ENCODE measurements at places on chromosomes 3 and 15. TPM values are rescaled to one million over a fixed set of nuclear protein-coding genes. Genes with fewer than 3 reads are reported as not detected.

The SV2B gene
- total RNA-seq: 1.9 TPM

The LMAN1L gene
- total RNA-seq: not detected

GRCh38 chr3:12473511-12473910, 10.8 kb upstream of the TSEN2 start:
- DNase-seq: no peak
- no peak overlapping the region for H3K4me3 ChIP-seq
- H3K36me3 ChIP-seq: no peaks in the 10 kb centered on the region
- H3K27me3 ChIP-seq: no peaks in the 10 kb centered on the region

GRCh38 chr3:175670557-175670956, 811.4 kb downstream of the NAALADL2 start:
- no peak overlapping the region for H3K4me3 ChIP-seq
- no peaks in the 10 kb centered on the region for H3K4me1 ChIP-seq
- no peaks in the 10 kb centered on the region for H3K27me3 ChIP-seq
- no peak for DNase-seq

GRCh38 chr3:13268961-13269441, 151.1 kb downstream of the NUP210 start:
- H3K27me3 ChIP-seq: no peaks in the 10 kb centered on the region
- DNase-seq: no peak
- no peaks in the 10 kb centered on the region for H3K36me3 ChIP-seq

DNA sequence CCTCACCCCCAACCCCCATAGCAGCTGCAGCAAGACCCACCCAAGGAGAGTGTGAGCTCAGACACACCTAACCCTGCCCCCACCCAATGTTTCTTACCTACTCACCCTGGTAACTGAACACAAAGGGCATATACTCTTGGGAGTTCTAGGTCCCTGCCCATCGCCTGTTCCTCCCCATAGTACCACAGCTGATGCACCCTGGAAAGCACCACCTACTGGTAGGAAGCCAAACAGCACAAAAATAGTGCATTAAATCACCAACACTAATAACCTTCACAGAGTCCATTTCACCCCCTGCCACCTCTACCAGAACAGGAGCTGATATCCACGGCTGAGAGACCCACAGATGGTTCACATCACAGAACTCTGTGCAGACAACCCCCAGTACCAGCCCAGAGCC, 245.2 kb downstream of the EFHB start:
- H3K4me3 ChIP-seq: no peak overlapping the region
- H3K27me3 ChIP-seq: no peaks in the 10 kb centered on the region
- H3K4me1 ChIP-seq: no peaks in the 10 kb centered on the region
- DNase-seq: no peak
- no peak overlapping the region for H3K27ac ChIP-seq

DNA sequence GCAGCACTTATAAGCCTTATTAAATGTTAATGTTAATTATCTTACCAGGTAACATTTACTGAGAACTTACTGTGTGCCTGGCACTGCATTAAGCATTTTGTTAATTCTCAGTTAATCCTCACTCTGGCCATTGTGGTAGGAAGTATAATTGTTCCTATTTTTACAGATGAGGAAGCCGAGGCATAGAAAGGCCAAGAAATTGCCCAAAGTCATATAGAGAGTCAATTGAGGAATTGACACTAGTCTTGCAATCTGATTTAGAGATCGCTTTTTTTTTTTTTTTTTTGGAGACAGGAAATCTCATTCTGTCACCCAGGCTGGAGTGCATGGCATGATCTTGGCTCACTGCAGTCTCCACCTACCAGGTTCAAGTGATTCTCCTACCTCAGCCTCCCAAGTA, 132.6 kb upstream of the PROK2 start:
- H3K27ac ChIP-seq: no peak overlapping the region
- no peaks in the 10 kb centered on the region for H3K36me3 ChIP-seq
- no peak for DNase-seq

DNA sequence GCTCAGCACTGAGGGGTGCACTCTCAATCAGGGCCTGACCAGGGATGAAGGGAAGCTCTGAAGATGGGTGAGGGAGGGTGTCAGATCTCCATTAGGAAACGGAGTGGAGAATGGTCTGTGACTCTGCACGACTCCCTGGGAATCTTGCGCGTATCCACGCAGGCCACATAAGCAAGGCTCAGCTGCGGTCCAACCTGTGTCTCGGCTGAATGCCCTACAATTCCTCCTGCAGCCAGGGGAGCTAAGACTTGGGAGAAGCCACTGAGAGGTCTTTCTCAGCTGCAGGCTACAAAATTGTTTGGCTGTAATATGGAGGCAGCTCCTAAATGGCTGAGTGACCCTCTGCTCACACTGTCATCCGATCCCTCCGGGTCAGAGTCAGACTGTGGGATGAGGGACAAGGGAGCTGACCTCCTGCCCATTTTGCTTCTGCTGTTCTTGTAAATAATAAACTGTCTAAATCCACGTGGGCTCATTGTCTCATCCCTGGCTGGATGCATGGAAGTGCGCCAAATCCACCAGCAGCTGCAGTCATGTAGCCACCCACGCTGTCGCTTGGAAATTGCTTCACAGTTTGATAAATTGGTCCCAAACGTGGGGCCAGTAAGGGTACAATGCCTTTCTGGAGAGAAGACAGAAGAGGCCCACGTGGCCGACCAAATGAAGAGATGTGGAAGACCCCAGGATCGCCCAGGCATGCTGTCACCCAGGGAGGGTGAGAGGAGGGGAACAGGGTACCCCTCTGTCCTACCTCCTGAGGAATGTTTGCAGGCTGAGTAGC, 30.5 kb downstream of the ALS2CL start:
- no peak overlapping the region for H3K4me3 ChIP-seq
- no peaks in the 10 kb centered on the region for H3K27me3 ChIP-seq
- DNase-seq: no peak
- peaks cover 23% of the 10 kb centered on the region for H3K4me1 ChIP-seq
- no peaks in the 10 kb centered on the region for H3K36me3 ChIP-seq
- no peak overlapping the region for H3K27ac ChIP-seq

DNA sequence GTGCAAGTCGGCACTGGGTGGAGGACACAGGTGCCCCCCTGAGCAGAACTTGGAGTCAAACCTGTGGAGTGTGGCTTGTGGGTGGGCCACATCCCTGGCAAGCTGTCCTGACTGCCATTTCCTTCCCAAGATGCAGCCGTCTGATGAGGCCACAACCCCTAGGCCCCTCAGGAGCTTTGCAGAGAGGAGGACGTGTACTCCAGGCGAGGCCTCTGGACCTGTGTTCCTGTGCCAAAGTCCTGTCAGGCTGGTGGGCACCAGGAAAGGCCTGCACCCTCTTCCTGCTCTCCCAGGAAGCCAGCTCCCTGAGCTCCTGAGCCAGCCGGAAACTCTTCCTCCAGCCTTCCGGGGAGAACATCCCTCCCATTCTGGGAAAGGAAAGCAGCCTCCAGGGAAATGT, 48.5 kb downstream of the CMTM6 start:
- peaks cover 2% of the 10 kb centered on the region for H3K4me1 ChIP-seq
- H3K27ac ChIP-seq: no peak overlapping the region
- H3K27me3 ChIP-seq: no peaks in the 10 kb centered on the region
- no peak overlapping the region for H3K4me3 ChIP-seq
- peaks cover 11% of the 10 kb centered on the region for H3K36me3 ChIP-seq
